NCI-H69 (cell line): ENCODE measurements at places on chromosomes 3 and 15.

- DNase-seq, result peak; percentile 2
These were observed 19.0 kb upstream of the CSTA start for GRCh38 chr3:122305818-122306621.

- no peak for DNase-seq
These were observed 93.6 kb downstream of the RPLP1 start for GRCh38 chr15:69546182-69546581.

- DNase-seq, result no peak
These were observed 52.4 kb downstream of the IL1RAP start for GRCh38 chr3:190566043-190566933.

DNA sequence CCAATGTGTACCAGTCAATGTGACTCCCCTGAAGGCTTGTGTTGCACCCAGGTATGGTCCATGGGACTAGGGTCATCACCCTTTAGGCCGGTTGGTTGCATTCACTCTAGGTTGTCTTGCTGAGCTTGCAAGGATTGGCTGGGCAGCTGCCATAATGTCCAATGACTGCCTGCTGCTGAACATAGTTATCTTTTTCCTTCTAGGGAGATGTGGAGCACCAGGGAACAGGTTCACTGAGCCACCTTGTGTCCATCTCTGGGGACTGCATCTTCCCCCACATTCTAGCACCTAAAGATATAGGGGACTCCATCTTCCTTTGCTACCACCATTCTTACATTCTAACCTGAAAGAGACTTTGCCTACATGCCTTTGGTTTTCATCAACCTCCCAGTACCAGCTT, 580.4 kb upstream of the TBL1XR1 start:
- DNase-seq, result peak; percentile 86

DNA sequence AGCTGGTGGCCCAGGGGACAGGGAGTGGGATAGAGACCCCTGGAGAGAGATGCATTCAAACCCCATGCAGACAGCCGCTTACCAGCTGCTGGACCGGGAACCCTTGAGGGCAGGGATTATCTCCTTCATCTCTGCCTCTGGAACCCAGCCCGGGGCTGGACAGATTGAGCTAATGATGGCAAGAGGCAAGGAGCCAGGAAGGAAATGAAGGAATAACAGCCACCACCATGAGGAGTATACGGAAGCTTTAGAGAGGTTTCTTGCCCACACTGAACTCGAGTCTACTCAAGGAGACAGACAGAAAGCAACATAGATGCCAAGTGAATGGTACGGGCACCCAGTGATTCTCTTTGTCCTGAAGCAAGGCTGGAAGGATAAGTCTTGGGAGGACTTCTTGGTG, 23.2 kb downstream of the HAPLN3 start:
- DNase-seq, result no peak

DNA sequence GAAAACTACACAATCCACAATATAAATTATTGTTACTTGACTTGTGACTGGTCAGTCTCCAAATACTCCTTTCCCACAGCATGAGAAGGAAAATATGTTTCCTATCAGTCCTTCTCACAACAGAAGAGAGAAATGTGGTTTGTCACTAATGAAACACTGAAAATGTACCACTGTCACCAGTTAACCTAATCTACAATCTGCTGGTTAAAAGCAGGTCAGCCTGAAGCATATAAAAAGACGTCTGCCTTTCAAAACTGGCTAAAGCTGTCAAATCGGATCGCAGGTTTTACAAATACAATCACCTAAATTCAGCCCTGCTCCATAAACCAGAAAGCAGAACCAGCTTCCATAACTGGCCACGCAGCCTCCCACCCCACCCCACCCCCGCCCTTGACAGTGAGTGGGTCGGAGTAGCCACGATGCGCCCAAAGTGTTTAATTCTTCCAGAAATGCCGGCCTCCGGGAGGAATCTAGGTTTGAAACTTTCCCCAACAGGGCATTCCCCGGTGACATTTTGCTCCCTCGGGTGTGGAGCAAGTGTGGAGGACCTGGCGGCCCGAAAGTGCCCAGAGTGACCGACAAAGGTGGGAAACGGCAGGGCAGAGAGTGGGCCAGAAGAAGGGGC, 682 bp downstream of the ETFA start:
- peak; percentile 38 for DNase-seq

DNA sequence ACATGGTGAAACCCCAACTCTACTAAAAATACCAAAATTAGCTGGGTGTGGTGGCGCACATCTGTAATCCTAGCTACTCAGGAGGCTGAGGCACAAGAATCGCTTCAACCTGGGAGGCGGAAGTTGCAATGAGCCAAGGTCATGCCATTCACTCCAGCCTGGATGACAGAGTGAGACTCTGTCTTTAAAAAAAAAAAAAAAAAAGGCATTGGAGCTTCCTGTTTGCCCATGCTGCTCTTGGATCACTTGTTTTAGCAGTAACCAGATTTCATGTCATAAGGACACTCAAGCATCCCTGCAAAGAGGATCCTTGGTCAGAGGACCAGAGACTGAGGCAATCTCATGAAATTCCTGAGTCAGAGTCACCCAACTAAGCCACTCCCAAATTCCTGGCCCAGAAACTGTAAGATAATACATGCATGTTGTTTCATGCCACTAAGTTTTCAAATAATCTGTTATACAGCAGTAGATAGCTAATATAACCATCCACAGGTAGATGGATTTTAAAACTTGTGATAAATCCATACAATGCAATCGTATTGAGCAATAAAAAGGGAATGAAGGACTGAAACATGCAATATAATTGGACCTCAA, 82.0 kb upstream of the XXYLT1 start:
- DNase-seq, result peak; percentile 29

DNA sequence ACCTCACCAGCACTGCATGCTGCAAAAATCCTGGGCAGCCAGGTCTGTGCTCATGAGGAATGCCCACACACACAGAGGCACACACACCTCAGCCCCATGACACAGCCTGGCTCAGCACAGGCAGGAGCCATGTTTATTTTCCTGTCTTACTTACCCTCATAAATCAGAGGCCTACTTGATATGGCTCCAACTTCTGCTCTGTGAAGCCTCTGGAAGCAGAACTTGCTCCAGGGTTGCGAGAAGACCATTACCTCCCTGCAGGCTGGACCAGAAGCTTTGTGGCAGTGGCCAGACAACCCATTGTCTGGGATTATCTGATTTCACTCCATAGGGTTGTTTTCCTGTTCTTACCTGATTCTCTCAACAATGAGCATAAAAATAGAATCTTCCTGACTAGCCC, 43.8 kb upstream of the CMTM8 start:
- DNase-seq, result no peak

DNA sequence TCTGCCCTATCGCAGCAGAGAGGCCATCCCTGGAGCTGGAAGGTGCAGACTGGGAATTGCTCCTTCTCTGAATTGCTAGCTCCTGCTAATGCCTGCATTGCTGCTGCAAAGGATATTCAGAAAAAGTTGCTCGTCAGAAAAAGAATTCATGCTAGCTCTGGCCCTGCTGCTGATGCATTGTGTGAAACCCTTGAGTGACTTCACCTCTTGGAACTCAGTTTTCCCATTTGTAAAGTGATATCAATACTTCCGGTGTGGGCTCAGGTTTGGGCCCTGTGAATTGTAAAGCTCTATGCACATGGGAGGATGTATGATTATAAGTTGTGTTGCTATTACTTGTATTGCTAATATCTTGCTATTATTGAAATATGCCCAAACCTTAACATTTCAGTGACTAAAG, 11.4 kb downstream of the SQOR start:
- no peak for DNase-seq

GRCh38 chr3:125116311-125117080, 60.7 kb upstream of the HEG1 start:
- peak; percentile 2 for DNase-seq

GRCh38 chr15:95068701-95069521, 837.5 kb downstream of the MCTP2 start:
- no peak for DNase-seq

GRCh38 chr3:71050538-71051258, 532.8 kb downstream of the FOXP1 start:
- DNase-seq, result peak; percentile 71

DNA sequence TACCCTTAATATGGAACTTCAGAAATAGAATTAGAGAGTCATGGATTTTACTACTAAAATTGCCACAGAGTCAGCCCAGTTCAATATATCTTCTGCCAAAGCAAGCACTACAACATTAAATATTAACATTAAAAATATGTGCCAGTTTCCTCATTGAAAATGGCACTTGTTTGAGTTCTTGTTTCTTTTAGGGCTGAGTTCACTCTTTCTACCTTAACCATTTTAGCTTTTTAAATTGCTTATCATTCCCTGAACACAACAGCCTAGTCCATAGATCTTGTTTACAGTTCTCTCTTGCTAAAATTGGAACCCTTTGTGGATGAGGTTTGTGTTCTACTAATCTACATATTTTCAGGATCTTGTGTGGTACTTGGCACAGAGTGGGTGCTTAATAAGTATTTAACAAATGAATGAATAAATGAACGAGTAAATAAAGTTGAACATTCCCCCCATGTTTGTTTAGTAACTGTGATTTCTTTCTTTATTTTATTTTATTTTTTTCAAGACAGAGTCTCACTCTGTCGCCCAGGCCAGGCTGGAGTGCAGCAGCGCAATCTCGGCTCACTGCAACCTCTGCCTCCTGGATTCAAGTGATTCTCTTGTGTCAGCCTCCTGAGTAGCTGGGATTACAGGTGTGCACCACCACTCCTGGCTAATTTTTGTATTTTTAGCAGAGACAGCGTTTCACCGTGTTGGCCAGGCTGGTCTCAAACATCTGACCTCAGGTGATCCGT, 46.0 kb upstream of the SLC7A14 start:
- DNase-seq, result no peak

DNA sequence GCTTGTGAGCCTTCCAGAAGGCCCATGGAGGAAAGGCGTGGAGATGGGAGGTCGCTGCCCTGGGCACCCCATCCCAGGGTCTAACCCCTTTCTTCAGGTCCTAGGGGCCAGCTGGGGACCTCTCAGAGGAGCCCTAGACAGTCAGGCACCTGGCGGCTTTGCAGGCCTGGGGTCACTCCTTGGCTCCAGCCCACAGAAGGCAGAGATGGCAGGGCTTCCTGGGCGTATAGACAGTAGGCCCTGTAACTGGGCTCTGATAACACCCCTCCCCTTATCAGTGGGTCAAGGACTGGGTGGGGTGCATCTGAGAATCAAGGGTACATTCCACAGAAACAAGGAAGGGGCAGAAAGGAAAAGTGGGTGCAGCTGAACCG, 16.7 kb downstream of the ZDHHC19 start:
- DNase-seq, result no peak

GRCh38 chr15:101329309-101329863, 34.3 kb upstream of the SNRPA1 start:
- no peak for DNase-seq

GRCh38 chr3:18190646-18191045, 234.5 kb downstream of the SATB1 start:
- DNase-seq, result no peak

DNA sequence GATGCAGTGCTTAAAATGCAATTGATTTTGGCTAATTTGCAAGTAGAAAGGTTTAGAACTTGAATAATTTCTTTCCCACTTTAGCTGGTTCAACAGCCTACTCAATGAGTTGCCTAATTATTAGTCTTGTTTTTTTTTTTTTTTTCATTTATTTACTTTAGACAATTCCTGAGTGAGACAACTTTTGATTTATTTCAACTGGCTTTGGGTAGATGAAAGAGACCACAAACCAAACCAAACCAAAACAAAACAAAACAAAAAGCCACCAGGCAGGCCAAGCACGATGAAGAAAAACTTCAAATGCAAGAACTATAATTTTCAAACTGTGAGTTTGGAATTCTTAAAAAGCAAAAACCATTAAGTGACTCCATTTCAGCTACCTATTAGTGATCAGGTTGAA, 469.9 kb downstream of the GBE1 start:
- DNase-seq, result no peak

- peak; percentile 39 for DNase-seq
These were observed 507.0 kb upstream of the TPRG1 start for GRCh38 chr3:188664795-188665194.

- peak; percentile 3 for DNase-seq
These were observed 98.9 kb downstream of the DNAJB8 start for GRCh38 chr3:128367761-128368160.

GRCh38 chr15:68983961-68984481, 30.5 kb upstream of the NOX5 start:
- no peak for DNase-seq

GRCh38 chr15:78540141-78540870, at the start of gene PSMA4:
Gene PSMA4, plus strand, starts transcription at chr15:78540444. Its CDS starts 1,484 bp downstream, at chr15:78541928.
- peak; percentile 87 for DNase-seq

DNA sequence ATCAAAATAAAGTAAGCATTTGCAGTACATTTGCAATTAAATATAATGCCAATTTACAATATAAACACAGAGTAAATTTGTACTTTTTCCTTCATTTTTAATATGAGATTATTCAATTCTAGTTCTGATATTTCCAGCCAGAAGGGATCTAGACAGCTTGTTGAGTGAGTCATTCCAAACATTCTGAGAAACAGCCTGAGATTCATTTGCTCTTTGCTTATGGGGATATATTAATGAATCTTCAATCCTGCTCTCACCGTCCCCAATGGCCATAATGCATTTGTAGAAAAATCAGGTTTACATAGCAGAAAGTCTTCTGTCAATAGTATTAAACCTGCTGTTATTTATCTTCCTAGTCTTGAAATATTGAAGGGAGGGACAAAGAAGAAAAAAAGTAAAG, 554.2 kb downstream of the TUSC7 start:
- DNase-seq, result no peak

GRCh38 chr3:119235151-119235550, 5.5 kb downstream of the B4GALT4 start:
- no peak for DNase-seq

DNA sequence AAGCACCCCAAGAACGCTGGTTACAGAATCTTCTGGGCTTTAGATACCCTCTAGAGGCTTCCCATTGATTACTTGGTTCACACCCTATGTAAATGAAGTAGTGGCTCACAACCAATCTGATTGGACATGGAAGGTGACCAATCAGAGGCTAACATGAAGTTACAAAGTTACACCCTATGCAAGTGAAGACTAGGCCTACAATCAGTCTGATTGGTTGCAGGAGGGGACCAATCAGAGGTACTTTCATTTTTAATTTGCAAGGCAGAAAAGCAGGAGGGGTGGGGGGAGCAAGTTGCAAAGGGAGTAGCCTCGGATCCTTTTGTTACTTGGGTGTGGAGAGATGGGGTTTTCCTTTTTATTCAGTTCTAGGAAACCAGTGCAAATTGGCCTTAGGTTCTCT, 11.1 kb upstream of the RTP2 start:
- peak; percentile 18 for DNase-seq

GRCh38 chr3:67462187-67462586, 192.2 kb downstream of the SUCLG2 start:
- DNase-seq, result no peak

- DNase-seq, result no peak
These were observed 1.5 kb downstream of the RHOA start for GRCh38 chr3:49410066-49410845.

GRCh38 chr3:49553692-49554632, at the start of gene BSN:
Gene BSN, plus strand, starts transcription at chr3:49554477. Its CDS starts 126 bp downstream, at chr3:49554603.
- peak; percentile 91 for DNase-seq

DNA sequence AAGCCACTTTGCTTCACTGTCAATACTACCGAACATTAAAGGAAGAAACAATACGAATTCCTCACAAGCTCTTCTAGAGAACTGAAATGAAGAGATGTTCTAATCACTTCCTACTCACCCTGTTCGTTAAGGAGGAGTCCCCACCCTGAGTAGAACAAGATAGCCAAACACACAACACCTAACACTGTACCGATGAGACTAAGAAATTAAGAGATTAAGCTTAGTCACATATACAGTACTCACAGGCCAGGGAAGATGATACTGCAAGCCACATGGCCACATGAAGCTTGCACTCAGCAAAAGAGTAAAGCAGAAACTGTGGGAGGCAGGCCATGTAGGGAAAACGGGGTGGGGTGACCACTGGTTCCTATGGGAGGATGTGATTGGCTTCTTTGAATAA, 48.0 kb downstream of the CGGBP1 start:
- no peak for DNase-seq

GRCh38 chr3:122189357-122189756, 5.9 kb downstream of the CASR start:
- no peak for DNase-seq
